AG09309 (cell line): ENCODE measurements at places on chromosomes 2 and 18.

- DNase-seq, result no peak
Measured at GRCh38 chr2:127913808-127914457, 28.2 kb upstream of the AMMECR1L start.

DNA sequence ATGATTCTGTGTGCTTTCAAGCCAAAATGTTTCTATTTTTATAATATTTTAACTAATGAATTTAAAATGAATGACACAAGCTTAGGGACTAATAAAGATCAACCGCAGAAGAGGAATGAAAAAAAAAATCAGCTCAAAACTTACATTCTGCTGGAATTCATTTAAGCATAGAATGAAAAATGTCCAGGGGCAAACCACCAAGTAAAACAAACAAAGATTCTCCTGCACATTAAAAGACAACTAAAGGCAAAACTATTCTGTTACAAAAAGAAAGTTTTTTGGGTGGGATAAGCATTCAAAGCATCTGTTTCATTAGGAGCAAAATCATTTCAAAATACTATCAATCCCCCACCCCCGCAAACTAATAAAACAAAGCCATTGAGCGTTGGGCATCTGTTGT is 99.3 kb upstream of the SOX11 start:
- no peak for DNase-seq

DNA sequence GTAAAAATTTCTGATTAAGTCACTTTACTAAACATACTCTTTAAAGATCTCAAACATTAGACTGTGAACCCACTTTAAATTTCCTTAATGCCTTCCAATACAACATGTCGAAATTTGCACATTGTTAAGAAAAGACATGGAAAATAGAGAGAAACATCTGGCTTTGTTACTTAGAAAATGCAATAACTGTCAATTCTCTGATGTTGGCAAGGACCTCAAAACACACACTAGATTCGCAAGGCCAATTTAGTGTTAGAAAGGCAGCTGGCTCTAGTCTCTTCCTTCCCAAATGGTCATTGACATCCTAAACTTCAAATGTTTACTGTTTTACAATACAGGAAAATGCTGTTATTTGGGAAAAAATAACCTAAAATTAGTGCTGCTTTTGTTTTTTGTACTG is 110.6 kb downstream of the UPP2 start:
- DNase-seq, result no peak

DNA sequence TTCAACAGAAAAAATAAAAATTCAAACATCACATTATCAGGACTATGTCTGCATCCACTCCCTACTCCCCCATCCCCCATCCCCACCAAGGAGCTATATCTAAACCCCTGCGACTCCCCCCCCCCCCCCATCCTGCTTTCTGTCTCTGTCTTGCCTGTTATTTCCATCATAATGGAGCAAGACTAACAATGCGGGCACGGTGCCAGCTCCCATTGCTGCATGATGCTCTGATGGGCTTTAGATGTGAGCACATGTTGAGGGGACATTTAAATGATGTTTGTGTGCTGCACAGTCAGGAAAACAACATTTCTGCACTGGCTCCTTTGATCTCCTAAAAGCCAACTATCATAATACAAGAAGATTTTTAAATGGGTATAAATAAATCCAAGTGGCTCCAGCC is 644.2 kb upstream of the SETBP1 start:
- no peak for DNase-seq

GRCh38 chr18:42414756-42415454 is 459.9 kb downstream of the PIK3C3 start:
- no peak for DNase-seq

- DNase-seq, result no peak
Measured at GRCh38 chr2:120878970-120879369, 143.3 kb downstream of the GLI2 start.

- no peak for DNase-seq
Measured at GRCh38 chr2:38654528-38655381, 11.2 kb upstream of the GALM start.

DNA sequence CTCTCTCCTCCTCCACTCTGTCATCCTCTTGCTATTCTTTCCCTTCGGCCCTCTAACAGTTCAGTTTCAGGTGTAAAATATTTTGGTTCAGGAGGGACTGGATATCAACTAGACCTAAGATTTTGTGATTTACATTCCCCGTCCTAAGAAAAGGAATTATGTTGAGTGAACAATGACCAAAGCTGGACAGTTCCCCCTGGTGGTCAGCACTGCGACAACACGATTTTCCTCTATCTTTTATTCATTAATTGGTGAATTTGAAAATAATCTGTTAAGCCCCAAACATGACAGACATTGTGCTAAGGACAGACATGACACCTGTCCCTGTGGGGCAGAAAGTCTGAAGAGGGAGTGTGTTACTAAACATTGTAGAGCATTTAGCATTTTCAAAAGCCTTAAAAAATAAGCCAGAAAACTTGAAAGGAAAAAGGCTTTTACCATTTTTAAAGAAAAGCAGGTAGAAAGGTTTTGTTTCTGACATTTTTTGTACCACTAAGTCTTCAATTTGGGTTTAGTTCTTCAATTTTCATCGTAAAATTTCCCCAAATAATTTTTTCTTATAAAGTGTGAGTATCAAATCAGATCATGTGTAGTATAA is 28.4 kb upstream of the GTF2A1L start:
- no peak for DNase-seq

DNA sequence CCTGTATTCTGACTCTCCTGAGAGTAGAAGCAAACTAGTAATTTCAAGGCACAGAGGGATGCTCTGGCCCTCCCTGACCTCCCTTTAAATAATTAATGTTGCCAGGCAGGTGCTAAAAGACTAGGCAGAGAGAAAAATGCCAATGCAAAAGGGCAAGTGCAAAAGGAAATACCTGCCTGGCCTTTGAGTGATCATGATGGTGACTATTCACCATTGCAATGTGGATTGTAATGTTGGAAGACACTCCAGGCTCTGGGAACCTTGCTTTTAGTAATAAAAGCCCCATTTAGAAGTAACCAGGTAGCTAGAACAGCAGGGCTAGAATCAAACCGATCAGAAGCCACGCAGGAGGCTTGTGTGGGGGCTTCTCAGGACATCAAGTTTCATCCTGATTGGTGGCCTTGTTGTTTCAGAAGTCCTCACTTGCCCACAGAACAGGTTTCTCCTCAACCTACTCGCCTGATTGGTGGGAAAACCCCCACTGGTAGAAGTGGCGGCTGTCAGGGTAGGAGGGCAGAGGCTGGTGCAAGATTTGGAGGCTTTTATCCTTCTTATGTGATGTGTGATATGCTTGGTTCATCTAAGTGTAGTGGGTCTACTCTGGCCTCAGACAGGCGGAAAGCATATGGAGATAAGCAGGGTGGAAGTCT is 16.0 kb upstream of the CHRNA1 start:
- DNase-seq, result no peak

GRCh38 chr2:190407662-190408537 is at the start of gene MFSD6:
MFSD6 (plus strand) TSS chr2:190408355; CDS start chr2:190436030, 27,675 bp downstream.
- DNase-seq, result no peak

DNA sequence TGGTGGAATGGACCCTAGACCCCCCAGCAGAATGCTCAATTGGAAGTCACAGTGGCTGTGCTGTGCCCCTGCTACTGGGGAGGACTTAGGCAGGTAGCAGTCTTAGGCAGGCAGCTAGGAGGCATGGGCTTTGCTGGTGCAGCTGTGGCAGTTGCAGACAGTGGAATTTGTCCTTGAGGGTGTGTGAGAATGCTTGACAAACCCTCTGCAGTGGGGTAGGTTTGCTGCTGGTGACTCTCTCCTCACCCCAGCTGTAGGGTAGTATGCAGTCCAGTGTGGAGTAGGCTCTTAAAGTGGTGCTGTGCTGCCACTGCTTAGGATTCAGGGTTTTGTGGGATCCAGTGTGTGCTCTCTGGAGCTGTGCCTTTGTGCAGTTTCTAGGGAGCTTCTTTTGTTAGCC is 61.3 kb downstream of the NUP35 start:
- DNase-seq, result no peak

- DNase-seq, result no peak
Measured at GRCh38 chr2:161992531-161992930, 81.5 kb downstream of the DPP4 start.

DNA sequence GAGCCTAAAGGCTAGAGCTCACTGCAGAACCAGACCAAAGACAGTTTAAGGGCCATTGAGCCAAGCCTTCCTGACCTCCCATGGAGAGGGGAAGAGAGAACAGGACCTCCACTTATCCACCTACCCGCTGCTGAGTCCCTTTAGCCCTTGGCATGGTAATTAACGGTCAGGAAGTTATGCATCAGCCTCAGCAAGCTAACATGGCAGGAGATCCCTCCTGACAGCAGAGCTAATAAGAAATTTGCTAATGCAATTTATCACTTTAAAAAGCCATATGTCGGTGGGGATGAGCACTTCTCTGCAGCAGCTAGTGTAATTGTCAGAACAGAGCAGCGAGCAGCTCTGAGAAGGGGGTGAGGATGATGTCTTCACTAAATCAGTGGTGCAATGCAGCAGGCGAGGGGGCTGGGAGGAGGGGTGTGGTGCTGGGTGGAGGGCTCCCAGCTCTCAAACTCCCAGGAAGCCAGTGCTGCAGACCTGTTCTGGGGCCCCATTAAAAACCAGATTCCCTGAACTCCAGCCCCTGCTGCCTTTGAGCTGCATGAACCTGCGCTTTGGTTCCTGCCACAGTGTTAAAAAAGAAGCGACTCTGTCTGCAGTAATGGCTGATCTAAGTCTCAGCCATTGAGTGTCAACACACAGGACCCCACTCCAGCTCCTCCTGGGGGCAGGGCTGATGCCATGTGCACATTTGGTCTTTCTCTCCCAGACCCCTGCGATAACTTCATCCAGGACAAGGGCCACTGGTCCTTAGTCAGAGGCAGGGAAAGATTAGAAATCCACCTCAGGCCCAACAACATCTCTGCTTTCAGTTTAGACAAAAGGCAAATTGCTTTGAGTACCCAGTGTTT is 84.2 kb upstream of the STPG4 start:
- DNase-seq, result no peak

DNA sequence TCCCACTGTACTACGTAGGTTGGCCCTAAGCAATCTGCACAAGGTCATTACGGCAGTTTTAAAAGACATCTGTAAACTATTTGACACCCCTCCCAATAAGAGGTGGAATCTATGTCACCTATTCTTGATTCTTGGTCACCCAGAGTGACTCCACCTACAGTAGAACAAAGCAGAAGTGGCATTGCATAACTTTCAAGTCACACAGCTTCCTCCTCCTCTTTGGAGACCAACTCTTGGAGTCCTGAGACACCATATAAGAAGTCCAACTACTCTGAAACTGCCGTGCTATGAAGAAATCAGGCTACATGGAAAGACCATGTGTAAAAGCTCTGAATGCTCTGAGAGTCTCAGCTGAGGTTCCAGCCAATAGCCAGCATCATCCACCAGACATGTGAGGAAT is 253.5 kb upstream of the CDH20 start:
- DNase-seq, result no peak

DNA sequence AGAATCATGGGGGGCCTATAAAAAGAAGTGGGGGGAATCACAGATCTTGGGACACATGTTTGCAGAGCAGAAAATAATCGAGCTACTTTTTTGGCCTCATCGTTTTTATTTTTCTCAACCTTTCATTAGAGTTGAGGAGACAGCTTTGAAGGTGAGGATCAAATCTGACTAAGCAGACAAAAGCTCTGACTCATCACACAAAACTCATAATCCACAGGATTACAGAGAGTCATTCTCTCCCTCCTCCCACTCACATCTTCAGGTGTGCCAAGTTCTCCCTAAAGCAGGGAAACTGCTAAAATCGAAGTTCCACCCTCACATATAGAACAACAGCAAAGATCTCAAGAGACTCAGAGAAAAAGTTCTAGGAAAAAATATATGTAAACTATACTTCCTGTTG is 15.6 kb downstream of the BAZ2B start:
- no peak for DNase-seq

GRCh38 chr2:16765356-16765755 is 99.7 kb upstream of the CYRIA start:
- no peak for DNase-seq
